ENCODE measurements at places on chromosomes 2 and 18. TPM values are rescaled to one million over a fixed set of nuclear protein-coding genes. Genes with fewer than 3 reads are reported as not detected.
A peak's percentile ranks its signal among the peaks of the same experiment; 100 is the strongest.

GRCh38 chr18:62883937-62884735 lies 168.8 kb downstream of the PHLPP1 start:
- DNase-seq: no peak

DNA sequence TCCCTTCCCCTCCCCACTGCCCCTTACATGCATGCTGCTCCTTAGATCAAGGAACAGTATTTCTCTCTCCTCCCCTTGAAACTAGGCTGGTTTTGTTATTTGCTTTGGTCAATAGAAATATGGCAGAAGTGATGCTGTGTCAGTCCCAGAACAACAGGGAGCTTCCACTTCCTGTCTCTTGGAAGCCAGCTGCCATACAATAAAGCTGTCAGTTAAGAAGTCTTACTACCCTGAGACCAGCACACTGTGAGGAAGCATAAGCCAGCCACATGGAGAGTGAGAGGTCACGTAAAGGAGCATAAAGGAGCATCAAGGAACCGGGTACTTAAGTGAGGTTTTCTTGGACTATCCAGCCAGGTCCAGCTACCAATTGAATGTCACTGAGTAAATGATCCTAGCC lies 126.6 kb downstream of the NOL4 start:
- no peak for DNase-seq

DNA sequence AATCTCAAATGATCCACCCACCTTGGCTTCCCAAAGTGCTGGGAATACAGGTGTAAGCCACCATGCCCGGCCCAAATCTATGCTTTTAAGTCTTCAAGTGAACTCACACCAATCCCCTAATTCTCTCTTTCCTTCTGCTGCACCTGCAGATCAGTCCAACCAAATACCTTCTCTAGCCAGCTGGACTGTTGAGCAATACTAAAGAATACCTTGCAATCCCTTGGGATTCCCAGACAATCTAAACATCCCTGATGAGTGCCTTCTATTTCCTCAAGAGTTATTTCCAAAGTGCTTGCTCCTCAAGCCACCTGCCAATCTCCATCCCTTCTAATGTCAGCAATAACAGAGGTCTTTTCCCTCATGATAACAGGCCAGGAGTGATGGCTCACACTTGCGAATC lies 48.6 kb downstream of the SF3B1 start:
- DNase-seq: no peak

Gene SERPINB11
- total RNA-seq: not detected

DNA sequence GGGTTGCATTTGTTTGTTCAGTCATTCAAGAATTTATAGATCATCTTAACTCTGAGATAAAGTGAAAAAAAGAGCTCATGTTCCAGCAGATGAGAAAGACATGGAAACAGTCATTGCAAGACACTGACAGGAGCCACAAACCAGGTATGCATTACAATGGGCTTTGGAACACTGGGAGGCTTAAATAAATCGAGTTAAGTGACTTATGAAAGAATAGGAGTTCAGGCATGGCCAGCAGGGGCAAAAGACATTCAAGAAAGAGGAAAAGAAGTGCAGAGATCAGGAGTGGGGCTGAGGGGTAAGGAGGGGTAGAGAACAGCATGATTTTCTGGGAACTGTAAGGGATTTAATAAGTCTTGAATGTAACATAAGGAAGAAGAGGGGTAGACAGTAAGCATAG lies 121.2 kb upstream of the EPC2 start:
- DNase-seq: no peak

GRCh38 chr2:1436369-1436768 lies 23.1 kb downstream of the TPO start:
- DNase-seq: no peak

DNA sequence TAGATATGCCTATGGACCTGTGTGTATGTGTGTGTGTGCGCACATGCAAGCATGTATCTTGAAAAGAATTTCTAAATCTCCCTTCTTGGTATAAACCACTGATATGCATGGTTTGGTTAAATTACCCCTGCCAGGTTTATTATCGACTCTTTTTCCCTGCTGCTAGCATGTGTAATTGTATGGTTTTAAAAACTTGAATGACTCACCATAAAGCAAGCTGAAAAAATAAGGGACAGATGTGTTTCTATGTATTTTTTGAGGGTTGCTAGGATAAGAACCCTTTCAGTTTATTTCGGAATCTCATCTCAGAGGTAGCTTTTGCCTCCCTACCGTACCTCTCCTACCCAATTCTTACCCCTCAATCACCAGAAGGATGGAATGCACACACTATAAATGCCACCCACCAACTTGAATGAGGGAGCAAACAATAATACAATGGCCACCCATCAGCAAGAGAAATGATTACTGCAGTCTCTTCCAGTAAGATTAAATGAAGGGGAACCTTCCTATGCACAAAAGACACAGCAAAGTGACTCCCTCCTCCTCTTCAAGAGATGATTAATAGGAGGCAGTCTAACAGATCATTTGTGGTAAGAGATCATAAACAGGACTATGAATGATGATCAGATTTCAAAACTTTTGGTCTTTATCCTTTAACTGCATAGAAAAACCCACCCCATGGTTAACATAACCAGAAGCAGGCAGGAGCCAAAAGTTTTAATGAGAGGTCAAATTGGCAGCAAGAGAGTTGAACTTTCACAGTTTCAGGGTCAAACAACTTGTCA lies 357.2 kb downstream of the SATB2 start:
- DNase-seq: no peak

Gene HTR2B
- total RNA-seq: not detected

Gene ITGB6
- not detected for total RNA-seq

- no peak for DNase-seq
These were observed 1.2 kb upstream of the TRAPPC8 start for GRCh38 chr18:31943878-31944816.

GRCh38 chr2:99868260-99868659 lies 274.1 kb downstream of the AFF3 start:
- DNase-seq: no peak

- peak; percentile 56 for DNase-seq
These were observed at the start of gene ZNF236 for GRCh38 chr18:76822506-76823160. Gene ZNF236 (plus strand): TSS chr18:76822557. CDS start chr18:76822608, 51 bp downstream.

DNA sequence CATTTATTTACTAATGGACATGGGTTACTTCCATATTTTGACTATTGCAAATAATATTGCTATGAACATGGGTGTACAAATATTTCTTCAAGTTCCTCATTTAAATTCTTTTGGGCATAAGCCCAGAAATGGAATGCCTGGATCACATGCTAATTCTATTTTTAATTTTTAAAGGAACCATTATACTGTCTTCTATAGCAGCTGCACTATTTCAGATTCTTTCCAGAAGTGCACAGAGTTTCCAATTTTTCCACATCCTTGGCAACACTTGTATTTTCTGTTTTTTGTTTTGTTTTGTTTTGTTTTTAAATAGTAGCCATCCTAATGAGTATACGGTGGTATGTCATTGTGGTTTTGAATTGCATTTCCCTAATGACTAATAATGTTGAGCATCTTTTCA lies 8.5 kb upstream of the RALBP1 start:
- DNase-seq: no peak

Gene SOWAHC
- total RNA-seq: 10.4 TPM

- peak; percentile 70 for DNase-seq
These were observed 774 bp upstream of the FZD7 start for GRCh38 chr2:202032846-202033316.

- no peak for DNase-seq
These were observed 242.3 kb downstream of the ATAD2B start for GRCh38 chr2:23684395-23685176.

DNA sequence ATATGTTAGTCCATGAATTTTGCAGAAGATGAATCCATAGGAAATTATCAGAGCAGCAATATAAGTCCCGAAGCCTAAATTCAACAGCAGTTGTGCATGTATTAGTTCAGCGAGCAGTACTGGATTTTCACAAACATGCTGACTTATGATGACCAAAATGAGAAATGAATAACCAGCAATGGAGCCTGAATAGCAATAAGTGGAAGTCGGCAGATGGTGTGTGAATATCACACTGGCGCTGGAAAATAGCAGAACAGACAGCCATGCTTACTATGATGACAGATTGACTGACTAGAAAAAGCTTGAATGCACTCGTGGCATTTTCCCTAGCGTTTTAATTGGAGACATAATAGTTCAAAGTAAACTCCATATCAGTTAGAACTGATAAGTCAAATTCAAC lies 1114.5 kb downstream of the DSC3 start:
- DNase-seq: no peak

- no peak for DNase-seq
These were observed 133.3 kb upstream of the SERTAD2 start for GRCh38 chr2:64787019-64787365.

GRCh38 chr2:17643031-17643615 lies 102.6 kb downstream of the VSNL1 start:
- no peak for DNase-seq

Gene ALKAL2
- 0.63 TPM for total RNA-seq

Gene CDK5R2
- total RNA-seq: 1.7 TPM

DNA sequence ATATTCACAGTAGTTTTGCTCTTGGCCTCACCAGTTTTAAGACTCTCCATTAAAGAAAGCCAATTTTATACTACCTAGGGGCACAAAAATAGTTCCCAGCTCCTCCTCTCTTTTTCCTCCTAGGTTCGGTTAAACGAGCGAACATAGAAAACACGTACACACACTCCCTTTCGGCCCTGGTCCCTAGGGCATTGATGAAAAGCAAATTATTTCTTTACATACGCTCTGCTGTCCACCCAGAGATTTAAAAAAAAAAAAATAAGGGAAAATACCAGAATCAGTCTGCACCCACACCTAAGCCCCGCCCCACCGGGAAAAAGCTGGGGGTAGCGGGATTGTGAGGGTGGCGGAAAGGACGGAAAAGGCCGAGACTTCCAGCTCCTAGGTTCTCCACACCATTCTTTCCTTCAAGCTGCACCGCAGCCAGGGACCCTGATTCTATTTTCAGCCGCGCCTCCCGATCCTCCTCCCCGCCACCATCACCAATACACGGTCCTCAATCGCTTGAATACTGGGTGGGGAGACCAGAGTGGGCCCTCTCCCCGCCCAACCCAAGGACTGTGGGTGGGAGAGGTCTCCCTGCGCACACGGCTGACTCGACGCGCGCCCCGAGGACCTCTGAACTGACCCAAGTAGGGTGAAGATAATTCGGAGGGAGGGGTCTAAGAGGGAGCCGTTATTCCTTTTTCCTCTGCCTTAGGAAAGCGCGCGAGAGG lies 769 bp downstream of the ATF2 start:
- peak; percentile 25 for DNase-seq

GRCh38 chr2:7672027-7672684 lies 754.9 kb downstream of the RNF144A start:
- peak; percentile 68 for DNase-seq

Gene FAM237A
- not detected for total RNA-seq

DNA sequence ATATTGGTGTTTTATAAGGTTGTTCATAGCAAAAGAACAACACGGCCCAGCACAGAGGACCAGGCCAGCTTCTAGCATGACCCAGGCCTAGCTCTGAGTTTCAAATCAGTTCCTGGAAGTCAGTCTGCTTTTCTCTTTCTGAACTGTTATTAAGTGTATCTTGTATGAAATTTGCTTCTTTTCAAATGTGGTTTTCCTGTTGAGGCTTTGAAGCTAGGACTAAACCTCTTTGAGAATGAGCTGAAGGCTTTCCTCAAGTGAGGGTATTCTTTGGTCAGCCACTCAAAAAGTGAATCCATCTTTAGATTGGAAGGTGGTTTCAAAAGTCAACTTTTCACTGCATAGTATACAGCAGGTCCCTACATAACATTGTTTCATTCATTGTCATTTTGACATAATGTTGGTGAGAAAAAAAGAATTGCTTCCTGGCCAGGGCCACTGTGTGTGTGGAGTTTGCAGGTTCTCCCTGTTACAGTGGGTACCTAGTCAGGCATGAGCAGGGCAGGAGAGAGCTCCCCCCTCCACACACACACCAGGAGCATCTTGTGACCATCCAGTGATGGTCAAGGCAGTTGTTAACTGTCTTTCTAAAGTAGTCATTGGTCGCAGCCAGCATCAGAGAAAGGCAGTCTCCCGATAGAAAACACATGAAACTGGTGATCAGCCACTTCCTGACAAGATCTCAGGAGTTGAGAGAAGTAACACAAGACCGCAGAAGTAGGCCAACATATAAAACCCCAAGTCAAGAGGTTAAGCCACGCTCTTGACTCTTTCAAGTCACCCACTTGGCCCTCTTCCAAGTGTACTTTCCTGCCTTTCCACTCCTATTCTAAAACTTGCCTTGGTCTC lies 6.7 kb upstream of the ACAA2 start:
- no peak for DNase-seq

Gene DNAJC5G
- total RNA-seq: not detected
